ENCODE measurements at places on chromosomes 5 and 9.

DNA sequence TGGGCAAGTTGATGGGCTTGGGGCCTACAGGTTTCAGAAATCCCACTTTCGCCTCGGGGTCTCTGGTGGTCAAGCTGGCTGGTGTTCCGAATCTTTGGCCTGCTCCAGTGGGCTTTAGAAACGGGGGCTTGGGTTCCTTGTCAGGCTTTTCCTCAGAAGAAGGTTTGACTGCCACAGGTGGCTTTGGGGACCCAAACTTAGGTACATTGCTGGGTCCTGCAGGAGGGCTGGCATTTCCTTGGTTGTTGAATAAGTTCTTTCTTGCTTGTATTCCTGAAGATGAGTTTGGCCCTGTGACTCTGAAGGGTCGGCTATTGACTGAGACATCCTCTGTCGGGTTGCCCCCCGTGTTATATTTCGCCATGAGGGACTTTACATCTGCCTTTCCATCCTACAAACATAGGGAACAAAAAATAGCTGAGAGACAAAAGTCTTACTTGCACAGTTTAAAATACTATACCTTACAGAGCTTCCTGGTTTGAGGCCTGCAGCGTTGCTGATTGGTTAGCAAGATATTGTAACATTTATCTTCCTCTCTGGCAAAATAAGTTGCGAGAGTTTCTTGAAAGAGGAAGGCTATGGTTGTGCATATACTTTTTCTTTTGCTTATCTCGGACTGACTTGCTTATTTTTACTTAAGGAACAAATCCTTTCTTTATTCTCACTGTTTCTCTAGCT lies 16.6 kb downstream of the FYB1 start:
- peak; percentile 68 for DNase-seq

- no peak for DNase-seq
Measured at GRCh38 chr5:150108711-150109514, 22.6 kb upstream of the CSF1R start.

GRCh38 chr9:68505681-68506409 lies 34.8 kb downstream of the TMEM252 start:
- no peak for DNase-seq

DNA sequence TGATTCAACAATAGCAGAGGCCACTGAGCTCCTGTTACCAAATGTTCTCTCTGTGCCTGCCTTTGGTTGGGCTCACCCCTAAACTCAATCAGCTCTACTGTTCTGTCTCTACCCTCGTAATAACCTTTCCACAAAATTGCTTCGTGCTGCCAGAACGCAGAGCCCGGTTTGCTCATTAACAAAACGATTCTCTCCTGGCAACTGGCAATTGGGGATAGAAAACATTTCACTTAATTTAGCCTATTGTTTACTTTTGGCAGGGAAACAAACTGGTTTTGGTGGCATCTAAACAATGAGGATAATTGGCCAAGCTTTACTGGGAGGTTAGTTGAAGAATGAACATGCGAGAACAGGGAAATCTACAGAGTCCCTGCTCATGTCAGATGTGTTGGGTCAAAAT lies 56.6 kb downstream of the SLC28A3 start:
- DNase-seq: no peak

DNA sequence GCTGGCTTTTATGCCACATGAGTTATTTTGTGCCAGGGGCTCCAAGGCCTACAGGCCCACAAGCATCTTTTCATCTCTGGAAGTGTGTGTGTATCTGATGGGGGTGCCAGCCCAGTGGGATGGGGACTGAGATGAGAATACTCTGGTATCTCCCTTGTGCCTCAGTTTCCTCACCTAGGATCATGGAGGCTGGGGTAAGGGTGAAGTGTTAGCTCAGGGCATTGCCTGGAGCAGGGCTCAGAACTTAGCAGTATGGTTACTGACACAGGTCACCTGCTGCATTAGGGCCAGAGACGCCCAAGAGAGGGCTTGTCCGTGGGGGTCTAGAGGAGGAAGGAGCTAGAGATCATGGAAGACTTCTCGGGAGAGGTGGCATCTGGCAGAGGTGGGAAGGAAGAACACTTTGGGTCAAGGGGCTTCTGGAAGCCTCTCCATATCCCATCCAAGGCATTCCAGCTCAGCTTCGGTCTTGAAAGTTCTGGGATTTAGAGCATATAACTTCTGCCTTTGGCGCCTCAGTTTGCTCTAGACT lies 742 bp upstream of the WNK2 start:
- no peak for DNase-seq

- DNase-seq: peak; percentile 48
Measured at GRCh38 chr9:96232539-96233241, 69.3 kb downstream of the HSD17B3 start.

GRCh38 chr5:109566361-109566760 lies 123.4 kb upstream of the MAN2A1 start:
- no peak for DNase-seq

DNA sequence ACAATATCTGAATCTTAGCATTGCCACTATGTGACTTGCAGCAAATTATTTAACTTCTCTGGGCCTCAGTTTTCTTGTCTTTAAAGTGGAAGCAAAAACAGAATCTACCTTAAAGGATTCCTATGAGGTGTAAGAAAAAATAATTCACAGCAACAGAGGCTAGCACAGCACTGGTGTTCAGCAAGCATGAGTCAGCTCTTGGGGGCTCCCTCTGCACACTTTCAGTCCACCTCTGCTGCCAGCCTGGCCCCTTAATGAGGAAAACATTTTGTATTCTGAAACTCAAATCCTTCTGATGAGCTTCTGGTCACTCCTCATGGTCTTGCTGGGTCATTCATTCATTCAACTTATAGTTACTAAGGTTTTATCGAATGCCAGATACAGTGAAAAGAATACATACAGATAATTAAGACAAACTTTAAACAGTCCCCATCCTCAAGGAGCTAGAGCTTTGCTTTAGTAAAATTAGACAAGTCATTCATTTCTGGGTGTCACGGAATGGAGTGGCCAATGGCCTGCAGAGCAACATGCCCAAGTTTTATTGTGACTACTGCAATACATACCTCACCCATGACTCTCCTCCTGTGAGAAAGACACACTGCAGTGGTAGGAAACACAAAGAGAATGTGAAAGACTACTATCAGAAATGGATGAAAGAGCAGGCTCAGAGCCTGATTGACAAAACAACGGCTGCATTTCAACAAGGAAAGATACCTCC lies 26.8 kb upstream of the IQGAP2 start:
- DNase-seq: no peak

- no peak for DNase-seq
Measured at GRCh38 chr9:7119612-7120011, 361.8 kb downstream of the KDM4C start.

- no peak for DNase-seq
Measured at GRCh38 chr9:4320021-4320420, 20.2 kb upstream of the GLIS3 start.

DNA sequence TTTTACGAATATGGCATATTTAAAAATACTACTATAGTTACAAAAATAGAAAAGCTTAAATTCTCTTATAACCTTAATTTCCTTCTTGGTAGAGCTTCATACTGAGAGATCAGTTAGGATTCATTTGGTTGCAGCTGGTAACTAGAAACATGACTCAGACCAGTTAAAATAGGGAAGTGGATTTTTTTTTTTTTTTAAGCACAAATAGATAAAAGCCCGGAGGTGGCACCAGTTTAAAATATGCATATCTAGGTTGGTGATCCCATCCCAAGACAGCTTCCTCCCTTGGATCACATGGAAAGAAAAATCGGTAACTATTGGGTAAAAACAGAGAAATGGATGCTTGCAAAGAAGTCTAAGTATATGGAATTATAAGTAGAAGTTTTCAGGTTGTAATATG lies 1634.3 kb downstream of the MAT2B start:
- no peak for DNase-seq

- no peak for DNase-seq
Measured at GRCh38 chr5:96821260-96821916, 13.6 kb upstream of the ERAP1 start.

GRCh38 chr5:141778206-141778605 lies 96.2 kb upstream of the ARAP3 start:
- DNase-seq: no peak

GRCh38 chr5:166708291-166708690 lies 1583.2 kb upstream of the WWC1 start:
- DNase-seq: no peak

DNA sequence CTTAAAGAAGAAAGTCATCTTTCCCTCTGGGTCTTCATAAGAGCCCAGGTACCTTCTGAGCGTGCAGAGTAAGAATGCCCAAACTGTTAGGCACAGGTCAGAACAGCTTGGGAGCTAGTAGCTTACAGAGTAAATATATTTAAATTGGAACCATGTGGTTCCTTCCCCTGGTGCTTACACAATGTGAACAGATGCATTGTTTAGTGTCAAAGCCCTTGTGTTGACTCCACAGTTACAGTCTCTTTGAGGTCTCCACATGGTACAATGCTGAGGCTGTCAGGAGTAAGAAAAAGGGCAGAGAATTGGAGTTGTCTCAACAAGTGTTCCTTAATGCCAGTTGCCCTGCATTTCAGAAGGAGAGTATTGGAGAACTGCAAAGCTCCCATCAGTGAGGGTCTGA lies 188.5 kb downstream of the PAPPA start:
- no peak for DNase-seq

GRCh38 chr5:156391139-156391538 lies 64.2 kb downstream of the SGCD start:
- DNase-seq: no peak

DNA sequence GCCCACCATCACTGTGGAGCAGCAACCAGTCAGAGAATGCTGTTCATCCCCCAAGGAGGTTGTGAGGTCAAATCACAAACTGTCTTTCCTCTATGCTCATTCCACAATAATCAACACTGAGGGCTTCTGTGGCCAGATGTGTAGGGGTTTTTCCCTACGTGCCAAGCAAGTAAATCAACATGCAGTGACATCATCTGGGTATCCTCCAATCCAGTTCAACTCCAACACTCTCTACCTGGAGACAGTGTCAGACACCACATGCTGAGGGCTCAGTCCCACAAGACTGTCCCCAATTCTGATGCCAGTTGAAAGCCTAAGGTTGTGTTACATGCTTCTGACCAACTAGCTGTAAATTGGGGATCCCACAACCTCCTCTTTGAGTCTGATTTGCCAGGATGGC lies 57.3 kb upstream of the DMRT1 start:
- no peak for DNase-seq

- DNase-seq: no peak
Measured at GRCh38 chr5:116613445-116613844, 38.8 kb upstream of the SEMA6A start.

DNA sequence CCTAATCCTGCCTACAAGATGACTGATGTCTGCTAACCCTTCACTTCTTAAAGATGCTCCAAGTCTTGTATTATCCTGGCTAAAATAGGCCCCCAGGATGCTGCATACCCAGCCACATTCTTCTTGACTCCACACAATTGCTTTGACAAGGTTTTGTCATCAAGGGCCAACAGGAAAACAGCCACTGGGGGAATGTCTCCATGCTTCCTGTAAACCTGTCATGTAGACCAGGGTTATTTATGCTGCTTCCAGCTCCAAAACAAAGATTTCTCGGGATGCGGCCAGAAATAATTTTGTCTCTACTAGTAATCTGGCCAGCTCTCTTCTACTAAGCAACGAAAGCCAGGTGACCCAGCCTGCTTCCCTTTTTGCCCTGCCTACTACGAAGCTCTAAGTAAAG lies 53.8 kb downstream of the SHB start:
- no peak for DNase-seq

DNA sequence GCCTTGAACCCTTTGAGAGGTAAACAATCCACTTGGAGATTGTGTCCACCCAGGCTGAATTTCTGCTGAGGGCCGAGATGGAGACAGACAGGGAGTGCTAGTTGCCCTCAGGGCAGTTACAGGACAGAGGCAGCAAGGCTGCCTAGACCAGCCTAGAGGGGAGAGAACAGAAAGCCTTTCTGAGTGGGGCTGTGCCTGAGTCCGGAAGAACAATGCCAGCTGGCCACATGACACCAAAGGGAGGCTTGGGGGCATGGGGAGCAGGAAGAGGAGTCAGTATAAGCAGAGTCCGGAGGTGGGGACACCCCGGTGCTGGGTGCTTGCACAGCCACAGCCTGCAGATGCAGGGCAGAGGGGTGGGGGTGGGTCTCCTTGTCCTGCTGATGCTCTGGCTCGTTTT lies 145.7 kb downstream of the CFAP90 start:
- DNase-seq: no peak

GRCh38 chr5:111781200-111781599 lies 24.2 kb upstream of the NREP start:
- DNase-seq: no peak

GRCh38 chr9:116389541-116390302 lies 236.1 kb downstream of the PAPPA start:
- no peak for DNase-seq

DNA sequence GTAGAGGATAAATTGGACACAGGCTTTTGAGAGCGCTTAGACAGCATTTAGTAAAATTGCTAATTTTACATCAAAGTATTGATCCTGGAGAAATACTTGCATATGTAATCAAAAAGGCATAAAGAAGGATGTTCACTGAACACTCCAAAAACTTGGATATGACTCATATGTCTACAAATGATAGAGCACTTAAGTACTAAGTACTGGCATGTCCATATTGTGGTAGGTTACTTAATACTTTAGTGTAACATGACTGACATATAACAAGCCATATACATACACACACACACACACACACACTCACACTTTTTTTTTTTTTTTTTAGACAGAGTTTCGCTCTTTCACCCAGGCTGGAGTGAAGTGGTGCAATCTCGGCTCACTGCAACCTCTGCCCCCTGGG lies 361.9 kb downstream of the ARHGEF28 start:
- no peak for DNase-seq

- no peak for DNase-seq
Measured at GRCh38 chr5:137146402-137146890, 352.7 kb downstream of the SPOCK1 start.

GRCh38 chr9:34520096-34520495 lies 2.7 kb downstream of the ENHO start:
- no peak for DNase-seq
